ENCODE measurements at places on chromosomes 11 and 22.

DNA sequence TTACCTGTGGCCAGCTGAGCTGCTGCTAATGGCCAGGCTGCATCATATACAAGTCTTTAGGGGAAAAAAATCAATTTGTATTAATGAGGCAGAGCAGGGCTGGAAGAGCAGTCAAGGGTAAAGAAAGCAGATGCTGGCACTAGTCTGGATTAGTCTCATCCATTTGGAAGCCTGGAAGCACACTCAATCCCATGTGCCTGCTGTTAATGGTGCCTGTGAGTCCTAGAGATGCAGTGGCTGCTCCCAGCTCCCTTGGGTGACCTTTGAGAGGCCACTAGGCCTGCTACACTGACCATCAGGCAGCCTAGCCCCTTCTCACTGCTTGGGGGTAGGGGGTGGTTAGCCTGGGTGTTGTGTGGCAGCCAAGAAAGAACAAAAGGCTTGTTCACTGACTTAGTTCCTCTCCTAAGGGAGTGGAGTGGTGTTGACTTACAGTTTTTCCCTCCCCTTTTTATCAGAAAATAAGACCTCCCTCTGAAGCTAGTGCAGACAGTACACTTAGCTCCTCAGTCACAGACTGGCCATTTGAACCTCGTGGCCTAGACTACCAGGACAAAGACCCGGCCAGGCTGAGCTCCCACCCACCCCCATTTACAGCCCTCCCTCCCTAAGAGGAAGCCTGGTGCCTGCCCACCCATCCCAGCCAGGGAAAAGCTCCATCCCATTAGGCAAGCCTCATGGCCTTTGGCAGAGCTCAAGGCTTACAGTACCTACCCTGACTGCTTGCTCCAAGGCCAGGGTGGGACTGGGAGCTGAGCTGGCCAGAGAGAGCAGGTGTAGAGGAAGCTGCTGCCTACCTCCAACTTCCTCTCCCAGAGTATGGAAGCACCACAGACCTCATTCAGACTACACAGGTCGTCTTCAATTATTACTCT, 7.8 kb downstream of the PIK3IP1 start:
- no peaks in the 10 kb centered on the region for H3K27me3 ChIP-seq
- H3K4me3 ChIP-seq, result no peak overlapping the region
- no peak overlapping the region for H3K27ac ChIP-seq
- DNase-seq, result no peak

DNA sequence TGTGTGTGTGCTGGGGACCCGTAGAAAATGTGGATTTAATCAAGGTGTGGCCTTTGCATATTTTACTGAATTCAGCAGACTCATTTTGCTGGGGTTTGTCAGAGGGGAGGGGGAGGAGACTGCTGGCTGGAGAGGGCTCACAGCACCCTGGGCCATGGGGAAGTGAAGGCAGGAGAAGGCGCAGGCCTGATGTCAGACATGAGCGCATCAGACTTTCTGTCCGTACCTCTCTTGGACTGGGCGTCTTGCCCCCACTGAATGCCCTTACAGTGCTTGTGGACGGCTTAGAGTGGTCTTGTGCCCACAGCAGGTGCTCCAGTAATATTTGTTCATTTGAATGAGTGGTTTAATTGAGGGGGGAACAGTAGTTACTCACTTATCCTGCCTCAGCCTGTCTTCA, 75.2 kb downstream of the TEAD1 start:
- no peaks in the 10 kb centered on the region for H3K36me3 ChIP-seq
- H3K27me3 ChIP-seq, result no peaks in the 10 kb centered on the region
- no peak overlapping the region for H3K4me3 ChIP-seq
- no peak for DNase-seq
- peaks cover 76% of the 10 kb centered on the region for H3K4me1 ChIP-seq
- H3K27ac ChIP-seq, result no peak overlapping the region

DNA sequence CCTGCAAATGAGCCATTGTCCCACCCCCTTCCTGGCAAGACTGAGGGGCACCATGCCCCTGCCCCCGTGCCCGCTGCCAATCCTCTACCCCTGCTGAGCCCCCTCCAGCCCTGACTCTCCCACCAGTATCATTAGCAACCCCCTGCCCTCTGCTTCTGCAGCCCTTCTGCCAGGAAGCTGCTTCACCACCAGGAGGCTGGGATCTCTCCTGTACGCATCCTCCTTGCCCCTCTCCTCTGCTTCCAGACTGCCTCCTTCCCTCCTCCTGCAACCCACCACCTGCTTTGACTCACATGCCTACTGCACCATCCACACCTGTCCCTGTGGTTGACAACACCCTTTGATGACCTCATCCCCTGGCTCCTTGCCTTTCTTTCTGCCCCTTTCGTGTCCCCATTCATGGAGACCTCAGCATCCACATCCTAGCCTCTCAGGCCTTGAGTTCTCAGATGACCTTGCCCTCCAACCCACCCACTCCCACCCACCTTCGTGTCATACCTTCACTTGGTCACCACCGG, 13.4 kb upstream of the PNPLA3 start:
- H3K27ac ChIP-seq, result no peak overlapping the region
- H3K4me1 ChIP-seq, result no peaks in the 10 kb centered on the region

- no peak overlapping the region for H3K27ac ChIP-seq
- no peaks in the 10 kb centered on the region for H3K27me3 ChIP-seq
- no peak for DNase-seq
- peaks cover 7% of the 10 kb centered on the region for H3K36me3 ChIP-seq
- no peak overlapping the region for H3K4me3 ChIP-seq
Measured at GRCh38 chr11:96043291-96043690, 119.4 kb upstream of the MTMR2 start.

DNA sequence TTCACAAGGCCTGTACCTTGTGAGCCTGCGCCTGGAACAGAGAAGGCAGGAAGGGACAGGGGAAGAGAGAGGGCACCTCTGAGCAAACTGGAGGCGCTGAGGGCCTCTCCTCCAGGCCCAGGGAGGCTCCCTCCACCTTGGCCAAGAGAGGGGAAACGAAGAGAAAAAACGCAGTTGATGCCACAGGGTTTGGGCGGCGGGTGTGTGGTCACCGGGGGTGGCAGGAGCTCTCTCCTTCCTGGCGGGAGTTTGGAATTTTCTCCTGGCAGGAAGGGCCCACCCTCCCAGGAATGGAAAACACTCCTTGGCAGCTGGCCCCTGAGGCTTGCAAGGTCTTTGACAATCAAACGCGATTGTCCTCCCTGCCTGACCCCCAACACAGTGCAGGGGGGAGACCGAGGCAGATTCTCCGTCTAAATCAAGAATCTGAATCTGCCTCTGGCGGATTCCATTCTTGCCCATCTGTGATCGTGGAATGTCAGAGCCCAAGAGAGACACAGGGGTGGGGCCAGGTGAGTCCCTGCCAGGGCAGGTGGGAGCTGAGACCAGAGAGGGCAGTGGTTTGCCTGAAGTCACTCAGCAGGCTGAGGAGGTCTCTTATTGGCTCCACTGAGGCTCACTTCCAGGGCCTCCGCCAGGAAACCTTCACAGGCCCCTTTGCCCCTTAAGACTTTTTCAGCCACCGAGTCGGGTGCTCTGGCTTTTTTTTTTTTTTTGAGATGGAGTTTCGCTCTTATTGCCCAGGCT, 21.0 kb downstream of the RPL3 start:
- no peak overlapping the region for H3K4me3 ChIP-seq
- DNase-seq, result no peak
- peak overlapping the region; percentile 13 for H3K27ac ChIP-seq

DNA sequence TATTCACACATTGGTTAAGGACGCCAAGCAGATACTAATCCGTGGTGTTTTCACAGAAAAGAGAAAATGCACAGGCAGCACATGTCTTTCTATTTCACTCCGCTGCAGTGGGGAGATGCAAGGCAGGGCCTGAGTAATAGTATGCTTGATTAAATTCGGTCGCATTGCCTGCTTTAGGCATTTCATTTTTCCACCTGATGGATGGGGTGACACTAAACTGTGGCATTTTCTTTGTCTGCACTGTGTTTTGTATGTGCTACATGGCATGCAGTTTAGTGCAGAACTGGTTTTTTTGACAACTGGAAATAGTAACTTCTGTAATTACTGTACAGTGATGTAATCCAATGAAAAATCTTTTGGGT, 94.9 kb downstream of the SLC17A6 start:
- no peak overlapping the region for H3K4me3 ChIP-seq
- H3K4me1 ChIP-seq, result peaks cover 8% of the 10 kb centered on the region
- no peaks in the 10 kb centered on the region for H3K27me3 ChIP-seq
- H3K36me3 ChIP-seq, result no peaks in the 10 kb centered on the region
- no peak overlapping the region for H3K27ac ChIP-seq
- DNase-seq, result no peak

- peaks cover 37% of the 10 kb centered on the region for H3K27me3 ChIP-seq
- no peak for DNase-seq
- no peak overlapping the region for H3K4me3 ChIP-seq
- no peaks in the 10 kb centered on the region for H3K36me3 ChIP-seq
Measured at GRCh38 chr22:39777716-39778454, 115.7 kb downstream of the ENTHD1 start.

- H3K4me3 ChIP-seq, result no peak overlapping the region
- H3K4me1 ChIP-seq, result no peaks in the 10 kb centered on the region
- DNase-seq, result no peak
- H3K27ac ChIP-seq, result no peak overlapping the region
Measured at GRCh38 chr11:115464269-115464668, 39.9 kb downstream of the CADM1 start.

DNA sequence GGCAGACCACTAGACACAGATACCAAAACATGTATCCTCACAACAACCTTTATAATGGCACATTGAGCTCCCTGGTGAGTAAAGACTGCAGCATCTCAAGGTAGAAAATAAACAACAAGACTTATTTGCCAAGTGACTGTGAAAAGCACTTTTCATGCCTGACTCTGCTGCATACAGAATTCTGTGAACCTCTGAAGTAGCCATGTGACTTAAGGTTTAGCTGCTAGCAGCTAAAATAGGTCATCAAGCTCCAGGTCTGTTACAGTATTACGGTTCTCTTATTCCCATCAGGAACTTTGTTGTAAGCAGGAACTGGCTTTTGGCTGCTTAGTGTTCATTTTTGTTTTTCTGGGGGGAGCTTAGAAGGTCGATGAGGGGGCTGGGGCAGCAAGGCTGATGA, 139.4 kb downstream of the PAX6 start:
- H3K27ac ChIP-seq, result no peak overlapping the region
- no peaks in the 10 kb centered on the region for H3K36me3 ChIP-seq
- no peak overlapping the region for H3K4me3 ChIP-seq
- no peak for DNase-seq
